Fibroblast of the aortic adventitia (primary cell): ENCODE measurements at places on chromosomes 2 and 18. TPM values are rescaled to one million over a fixed set of nuclear protein-coding genes. Genes with fewer than 3 reads are reported as not detected.
A peak's percentile ranks its signal among the peaks of the same experiment; 100 is the strongest.

Gene TRIM43
- total RNA-seq = not detected in 2 replicates

Gene KCNG3
- under 0.01 TPM in 1 of 2 replicates, not detected in the other for total RNA-seq

Gene CFAP53
- 0.27 and 0.57 TPM in 2 replicates for total RNA-seq

Gene FMNL2
- 23.6 and 28.0 TPM in 2 replicates for total RNA-seq

DNA sequence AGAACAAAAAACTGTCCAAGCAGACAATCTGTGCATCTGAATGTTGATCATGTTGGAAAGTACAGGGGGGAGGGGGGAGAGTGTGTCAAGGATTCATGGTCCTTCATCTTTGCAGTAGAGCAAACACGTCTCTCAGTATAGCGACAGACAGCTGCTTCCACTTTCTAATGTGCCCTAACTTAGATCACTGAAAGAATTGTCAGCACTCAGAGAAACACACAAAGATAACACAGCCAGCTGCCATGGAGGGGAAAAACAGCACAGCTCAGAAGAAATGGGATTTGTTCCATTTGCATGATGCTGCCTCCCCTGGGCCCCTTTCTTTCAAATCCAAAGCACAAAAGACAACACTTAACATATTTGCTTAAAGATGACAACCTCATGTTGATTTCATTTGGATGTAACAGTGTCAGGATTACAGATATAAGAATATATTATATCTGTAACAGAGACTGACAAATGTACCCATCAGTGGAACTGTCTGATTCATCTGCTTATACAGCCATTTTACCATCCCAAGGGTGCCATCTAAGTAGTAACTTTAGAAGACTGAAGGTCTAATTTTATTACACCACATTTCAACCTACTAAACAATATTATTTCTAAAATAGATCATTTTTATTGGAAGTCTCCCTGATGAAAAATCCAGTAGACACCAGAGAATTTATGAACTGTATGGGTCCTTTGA, 17.7 kb downstream of the FIGN start:
- peak; percentile 28 for DNase-seq

GRCh38 chr2:117875786-117876185, 61.3 kb downstream of the DDX18 start:
- DNase-seq = no peak

GRCh38 chr2:75607400-75607798, 39.2 kb upstream of the MRPL19 start:
- DNase-seq = no peak

DNA sequence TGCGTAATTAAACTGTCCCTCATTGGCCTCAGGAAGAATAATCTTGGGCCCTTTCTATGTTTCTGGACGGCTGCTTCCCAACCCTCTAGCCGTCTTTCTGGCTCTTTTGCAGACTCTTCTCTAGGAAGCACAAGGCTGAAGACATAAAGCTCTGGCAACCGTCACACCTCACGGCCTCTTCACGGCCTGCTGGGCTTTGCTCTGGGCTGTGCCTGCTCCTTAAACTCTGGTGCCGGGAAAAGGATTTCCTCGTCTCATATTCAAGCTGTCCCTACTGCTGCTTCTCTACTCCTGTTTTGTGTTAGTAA, 36.0 kb upstream of the WIPF1 start:
- peak; percentile 46 for DNase-seq
